ENCODE measurements at places on chromosomes 5 and 9.

DNA sequence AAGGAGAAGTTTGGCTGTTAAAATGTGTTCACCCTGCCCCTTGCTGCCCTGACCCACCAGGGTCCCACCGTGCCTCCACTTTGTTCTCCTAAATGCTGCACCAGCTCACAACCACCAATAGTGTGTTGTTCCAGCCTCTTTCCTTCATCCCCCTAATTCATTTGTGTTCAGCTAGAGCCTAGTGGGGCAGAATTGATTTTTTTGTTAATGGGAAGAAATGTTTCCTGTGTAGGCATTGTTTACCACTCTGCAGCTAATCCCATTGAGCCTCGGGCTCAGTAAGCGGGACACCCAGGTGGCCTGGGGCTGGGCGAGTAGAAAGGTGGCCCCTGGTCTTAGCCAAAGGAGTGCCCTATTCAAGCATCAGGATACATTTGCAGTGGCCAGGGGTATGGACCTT, 127.6 kb downstream of the MVB12B start:
- no peak for DNase-seq

- DNase-seq = no peak
These were observed 435.7 kb upstream of the RIOK2 start for GRCh38 chr5:97618721-97619120.

DNA sequence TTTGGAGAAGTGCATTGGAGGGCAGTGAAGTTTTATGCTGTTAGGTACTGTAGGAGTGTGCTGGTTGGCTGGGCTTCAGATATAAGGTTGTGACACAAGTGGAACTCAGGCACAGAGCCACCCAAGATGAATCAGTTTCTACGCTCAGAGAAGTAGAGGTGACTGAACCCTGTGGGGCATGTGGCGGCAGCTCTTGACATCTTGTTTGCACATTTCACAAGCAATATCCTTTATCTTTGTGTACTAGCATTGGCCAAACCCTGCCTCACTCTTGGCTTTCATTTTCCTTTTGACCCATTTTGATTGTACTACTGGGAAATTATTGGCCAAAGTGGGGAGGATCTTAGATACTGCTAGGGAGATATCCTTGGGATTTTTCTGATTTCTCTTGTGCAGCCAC, 110.0 kb downstream of the PSAT1 start:
- DNase-seq = no peak

- no peak for DNase-seq
These were observed 228.3 kb upstream of the RASEF start for GRCh38 chr9:83291196-83291595.

DNA sequence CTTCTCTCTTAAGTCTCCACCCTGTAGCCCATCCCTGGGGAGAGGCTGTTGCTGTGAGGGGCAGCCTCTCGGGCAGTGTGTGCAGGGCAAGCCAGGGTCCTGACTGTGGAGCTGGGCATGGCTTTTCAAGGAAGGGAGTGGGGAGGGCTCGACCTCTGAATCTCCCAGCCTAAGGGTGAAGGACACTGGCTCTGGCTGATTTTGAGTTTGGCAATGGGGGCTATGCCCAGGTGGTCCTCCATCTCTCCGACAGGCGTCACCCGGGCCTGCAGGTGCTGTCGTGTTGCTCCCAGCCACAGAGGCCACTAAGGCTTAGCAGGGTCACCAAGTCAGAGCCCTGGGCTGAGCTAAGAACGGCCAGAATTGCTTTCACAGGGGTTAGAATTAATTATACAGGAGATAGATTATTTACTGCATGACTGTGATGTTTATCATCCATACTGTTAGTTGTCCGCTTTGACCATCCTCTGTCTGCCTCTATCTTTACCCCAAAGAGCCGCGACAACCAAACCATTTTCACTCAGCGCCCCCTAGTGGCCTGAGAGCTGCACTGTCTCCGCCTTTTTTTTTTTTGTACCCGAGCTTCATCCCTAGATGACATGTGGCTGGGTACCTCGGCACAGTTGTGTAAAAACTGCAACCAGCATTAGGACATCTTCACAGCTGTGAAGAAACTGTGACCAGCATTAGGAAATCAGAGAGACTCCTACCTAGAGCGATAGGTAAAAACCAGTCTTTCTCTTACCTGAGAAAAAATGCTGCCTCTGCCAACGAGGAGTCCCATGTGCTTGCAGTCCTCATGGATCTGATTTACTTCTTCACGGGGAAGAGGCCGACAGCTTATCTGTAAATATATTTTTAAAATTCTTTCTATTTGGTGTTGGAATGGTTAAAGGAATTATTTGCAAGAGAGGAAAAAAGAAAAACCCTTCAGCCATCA, 44.5 kb downstream of the AGXT2 start:
- DNase-seq = peak; percentile 55

Measured in DMS153 (cell line).